ENCODE measurements at places on chromosomes 2 and 18.

DNA sequence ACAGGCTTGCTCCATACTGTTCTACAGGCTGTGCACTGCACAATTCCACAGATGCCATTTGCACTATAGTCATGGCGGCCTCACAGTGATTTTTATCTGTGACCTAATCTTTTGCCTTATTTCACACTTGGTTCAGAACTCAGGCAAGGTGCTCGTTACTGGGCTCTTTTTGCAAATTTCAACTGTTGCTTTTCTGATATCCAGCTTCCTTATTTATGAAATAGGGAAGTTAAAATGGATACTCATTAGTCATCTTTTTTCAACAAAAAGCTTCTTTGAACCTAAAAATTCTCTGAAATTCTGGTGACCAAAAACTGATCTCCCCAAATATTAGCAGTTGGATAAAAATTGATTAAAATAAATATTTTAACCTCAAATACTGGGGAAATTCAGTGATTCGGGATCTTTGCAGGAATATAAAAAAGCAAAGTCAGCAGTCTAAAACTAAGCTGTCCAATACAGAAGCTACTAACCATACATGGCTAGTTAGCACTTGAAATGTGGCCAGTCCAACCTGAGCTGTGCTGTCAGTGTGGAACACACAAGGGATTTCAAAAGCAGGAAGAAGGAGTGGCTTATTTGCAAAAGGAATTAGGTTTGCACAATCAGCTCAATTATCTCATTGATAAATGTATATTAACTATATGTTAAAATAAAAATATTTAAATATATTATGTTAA lies 134.4 kb downstream of the COL4A4 start:
- DNase-seq, result no peak

GRCh38 chr18:61765097-61765496 lies 127.7 kb downstream of the RNF152 start:
- DNase-seq, result no peak

GRCh38 chr18:45231617-45232016 lies 383.7 kb upstream of the SLC14A2 start:
- no peak for DNase-seq

GRCh38 chr2:176643646-176644045 lies 374.4 kb downstream of the MTX2 start:
- no peak for DNase-seq

DNA sequence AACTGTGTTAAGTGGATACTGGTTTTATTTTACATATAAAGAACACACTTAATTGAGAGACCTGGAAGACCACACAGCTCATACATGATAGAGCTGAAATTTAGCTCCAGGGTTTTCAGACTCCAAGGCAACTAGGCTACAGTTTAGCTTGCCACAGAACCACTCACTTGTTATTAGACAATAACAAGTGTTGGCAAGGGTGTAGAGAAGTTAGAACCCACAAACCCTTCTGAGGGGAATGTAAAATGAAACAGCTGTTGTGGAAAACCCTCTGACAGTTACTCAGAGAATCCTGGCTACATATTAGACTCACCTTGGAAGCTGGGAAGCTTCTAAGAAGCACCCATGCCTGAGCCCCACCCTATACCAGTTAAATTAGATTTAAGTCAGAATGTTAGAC lies 75.3 kb downstream of the MAP3K20 start:
- no peak for DNase-seq

DNA sequence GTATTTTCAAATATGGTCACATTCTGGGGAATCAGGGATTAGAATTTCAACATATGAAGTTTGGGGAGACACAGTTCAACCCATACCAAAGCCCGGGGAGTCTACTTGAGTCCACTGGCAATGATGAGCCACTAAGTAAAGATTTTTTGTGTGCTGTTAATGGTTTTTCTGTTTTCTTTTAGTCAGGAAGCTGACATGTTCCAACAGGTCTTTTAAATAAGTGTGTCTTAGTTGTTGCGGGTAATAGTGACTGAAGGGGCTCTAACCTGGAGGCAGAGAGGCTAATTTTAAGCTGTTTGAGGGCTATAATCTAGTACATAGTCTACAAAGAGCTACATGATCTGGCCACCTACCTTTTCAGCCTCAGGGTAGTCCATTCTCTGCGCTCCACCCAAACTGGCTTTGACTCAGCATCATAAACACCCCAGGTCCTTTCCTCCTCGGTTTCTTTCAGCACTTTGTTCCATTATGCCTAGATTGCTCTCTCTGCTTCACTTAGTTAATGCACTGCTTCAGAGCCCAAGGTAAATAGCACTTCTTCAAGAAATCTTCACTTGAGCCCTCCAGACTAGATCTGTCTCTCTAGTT lies 17.6 kb upstream of the UBE2E3 start:
- DNase-seq, result no peak

All from right kidney (tissue), 9 donors.